NCI-H1694 treated with DMSO at 0.1 percent for 48 hours (cell line): ENCODE measurements at places on chromosomes 3 and 15.
A peak's percentile ranks its signal among the peaks of the same experiment; 100 is the strongest.

DNA sequence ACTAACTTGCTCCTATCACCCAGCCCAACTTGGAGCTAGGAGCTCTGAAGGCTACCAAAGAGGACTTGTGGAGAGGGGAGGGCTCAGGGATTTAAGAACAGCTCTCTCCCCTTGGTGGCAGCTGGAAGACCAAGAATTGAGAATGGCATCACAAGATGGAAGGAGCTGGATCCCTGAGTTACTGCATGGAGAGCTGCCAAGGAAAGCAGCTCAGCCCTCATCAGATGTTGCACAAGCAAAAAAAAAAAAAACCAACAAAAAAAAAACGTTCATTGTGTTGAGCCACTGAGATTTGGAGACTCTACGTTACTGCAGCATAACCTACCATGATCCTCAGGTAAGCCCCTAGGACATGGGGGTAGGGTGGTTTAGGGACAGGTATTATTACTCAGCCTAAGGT lies 41.0 kb downstream of the ITGB5 start:
- DNase-seq: no peak

DNA sequence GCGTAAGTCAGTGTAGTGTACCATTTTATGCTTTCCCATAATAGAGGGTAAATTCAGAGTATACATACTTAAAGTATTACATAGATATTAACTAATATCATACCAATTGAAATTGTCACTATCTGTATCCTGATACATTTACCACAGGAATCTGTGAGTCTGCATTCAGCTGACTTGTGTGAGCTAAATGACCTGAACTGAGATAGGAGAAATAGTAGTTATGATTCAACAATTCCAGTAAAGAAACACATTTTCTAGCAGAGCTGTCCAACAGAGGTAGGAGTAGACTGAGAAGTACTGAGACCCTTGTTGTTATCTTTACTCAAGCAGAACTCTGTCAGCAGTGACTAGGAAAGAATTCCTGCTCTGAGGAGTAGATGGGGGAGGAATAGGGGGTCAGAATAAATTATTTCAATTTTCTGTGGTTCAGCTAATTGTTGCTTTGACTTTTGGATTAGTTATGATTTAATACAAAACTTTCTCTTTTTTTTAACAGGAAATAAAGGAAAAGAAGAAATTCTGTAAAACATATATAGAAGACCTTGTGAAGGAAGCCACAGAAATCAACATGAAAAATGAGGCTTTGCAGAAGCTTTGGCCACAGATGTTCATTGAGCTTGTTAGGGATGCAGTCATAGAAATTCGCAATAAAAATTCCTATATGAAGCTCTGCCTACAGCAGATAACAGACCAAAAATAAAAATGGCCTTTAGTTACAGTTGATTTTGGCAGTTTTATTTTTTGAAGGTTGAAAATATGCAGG lies 66.2 kb upstream of the THSD4 start:
- no peak for DNase-seq

DNA sequence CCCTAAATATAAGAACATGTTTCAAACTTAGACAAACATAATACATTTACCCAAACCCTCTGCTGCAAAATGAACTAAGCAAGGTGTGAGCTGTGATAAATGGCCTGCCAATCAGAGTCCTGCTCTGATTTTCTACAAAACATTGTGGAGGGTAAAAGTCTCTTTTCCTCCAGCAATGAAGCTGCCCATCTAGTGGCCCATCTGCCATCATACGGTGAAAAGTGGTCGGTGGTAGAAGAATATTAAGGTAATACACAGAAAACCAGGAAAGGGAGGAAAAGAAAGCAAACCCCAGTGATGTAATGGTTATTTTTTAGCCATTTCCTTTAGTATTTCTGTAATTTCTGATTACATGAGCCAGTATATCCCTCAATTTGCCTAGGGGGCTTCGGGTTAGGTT lies 838.1 kb downstream of the TBL1XR1 start:
- no peak for DNase-seq

- no peak for DNase-seq
Measured at GRCh38 chr3:37700466-37701248, 161.0 kb upstream of the CTDSPL start.

DNA sequence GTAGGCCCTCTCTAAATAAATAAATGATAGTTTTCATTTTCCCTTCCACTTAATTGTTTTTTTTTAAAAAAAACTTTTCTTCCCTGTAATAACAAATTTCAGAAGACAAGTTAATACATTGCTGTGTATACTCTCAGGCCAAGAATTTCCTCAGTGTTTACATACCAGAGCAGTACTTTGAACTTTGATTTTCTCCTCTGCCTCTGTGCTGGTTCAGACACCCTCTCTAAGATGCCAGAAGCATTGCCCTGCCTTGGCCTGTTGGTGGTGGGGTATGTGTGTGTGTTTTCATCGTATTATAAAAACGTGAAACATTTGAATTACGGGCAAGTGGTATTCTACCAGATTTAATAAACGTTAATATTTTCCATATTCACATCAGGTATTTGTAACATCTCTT lies 70.1 kb downstream of the SMAD3 start:
- DNase-seq: no peak

DNA sequence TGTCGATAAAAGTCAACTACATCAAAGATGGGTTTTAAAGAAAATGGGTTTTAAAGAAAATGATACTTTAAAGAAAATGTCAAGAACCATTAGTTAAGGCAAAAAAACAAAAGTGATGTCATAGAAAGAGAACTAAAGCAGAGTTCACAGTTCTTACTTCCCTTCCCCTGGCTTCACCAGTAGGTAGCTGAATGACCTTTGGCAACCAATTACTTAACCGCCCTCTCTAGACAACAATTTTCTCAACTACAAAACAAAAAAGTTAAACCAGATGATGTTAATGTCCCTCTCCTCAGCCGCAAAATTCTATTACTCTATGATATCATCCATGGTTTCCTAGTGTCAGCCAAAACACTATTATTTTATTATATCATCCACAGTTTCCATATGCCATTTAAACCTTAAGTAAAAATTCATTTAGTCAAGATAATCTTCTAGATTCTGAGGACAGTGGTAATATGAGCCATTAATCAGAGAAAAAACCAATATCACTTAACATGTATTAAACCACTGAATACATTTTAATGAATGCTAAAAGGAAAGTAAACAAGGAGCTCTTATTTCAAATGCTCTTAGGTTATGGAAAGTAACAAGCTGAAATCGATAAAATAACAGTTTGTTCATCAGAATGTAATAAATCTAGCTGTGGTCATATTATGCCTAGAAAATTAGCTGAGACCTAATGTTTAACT lies 13.1 kb downstream of the RYK start:
- DNase-seq: no peak

DNA sequence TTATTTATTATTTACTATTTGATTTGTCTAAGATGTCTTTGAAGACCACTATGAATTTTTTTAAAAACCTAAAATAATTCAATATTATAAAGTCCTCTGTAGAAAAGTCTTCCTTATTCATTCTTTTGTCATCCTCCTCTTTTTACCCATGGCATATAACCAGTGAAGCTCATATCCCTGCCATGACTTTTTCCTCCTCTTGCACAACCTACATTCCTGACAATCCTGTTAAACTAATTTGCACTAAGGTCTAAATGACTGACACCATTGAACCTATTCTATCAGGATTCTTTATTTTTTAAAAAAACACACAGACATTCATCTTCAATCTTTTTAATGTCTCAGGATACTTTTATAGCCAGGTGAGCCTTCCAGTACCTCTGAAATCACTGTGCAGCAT lies 159.9 kb upstream of the SLC2A2 start:
- no peak for DNase-seq

- DNase-seq: no peak
Measured at GRCh38 chr15:98169551-98169950, 209.0 kb downstream of the ARRDC4 start.

DNA sequence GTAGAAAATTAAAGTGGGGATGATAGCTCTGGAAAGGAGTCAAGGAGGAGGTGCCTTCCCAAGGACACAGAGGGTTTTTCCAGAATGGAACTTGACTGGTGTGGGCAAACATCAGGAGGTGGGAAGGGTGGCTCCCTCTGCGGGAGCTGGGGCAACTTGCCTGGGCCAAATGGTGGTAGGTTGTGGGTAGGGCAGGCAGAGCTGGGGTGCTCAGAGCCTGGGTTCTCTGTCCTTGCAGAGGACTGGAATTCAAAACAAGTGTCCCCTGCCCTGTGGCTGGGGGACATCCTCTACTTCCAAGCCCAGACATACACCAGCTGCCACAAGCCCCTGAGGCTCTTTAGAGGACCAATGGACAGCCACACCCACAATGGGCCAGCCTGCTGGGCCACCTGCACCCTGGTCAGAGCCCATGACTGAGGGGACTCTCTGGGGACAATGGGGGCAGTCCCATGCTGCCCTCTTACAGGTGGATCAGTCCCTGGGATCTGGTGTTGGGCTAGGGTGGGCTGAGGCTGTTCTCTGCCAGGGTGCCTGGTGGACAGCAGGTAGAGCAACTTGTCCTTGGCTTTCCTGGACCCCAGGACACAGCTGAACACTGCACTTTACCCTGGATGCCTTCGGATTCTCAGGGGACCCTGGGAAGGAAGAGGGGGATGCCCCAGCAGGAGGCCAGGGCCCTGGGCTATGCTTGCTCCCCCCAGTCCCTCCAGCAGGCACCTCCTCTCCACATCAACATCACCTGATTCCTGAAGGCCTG lies 38.6 kb upstream of the CSPG4 start:
- DNase-seq: no peak

- DNase-seq: no peak
Measured at GRCh38 chr3:21435871-21436270, 315.1 kb downstream of the ZNF385D start.

DNA sequence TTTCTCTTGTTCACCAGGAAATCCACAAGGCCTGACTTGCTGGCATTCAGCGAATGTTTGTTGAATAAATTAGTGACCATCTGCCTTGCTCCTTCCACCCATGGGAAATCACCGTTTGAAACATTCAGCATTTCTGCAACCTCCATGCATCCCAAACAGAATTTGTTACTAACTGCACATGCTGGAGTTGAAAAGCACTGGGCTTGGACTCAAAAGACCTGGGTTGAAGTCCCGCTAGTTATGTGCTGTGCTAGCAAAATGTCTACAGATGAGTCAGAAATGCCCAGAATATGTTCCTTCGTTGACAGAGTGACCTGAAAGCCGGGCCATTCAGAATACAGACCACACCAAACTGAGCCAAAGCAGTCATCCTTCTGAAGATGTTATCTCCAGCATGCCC lies 144.6 kb downstream of the ALDH1A2 start:
- DNase-seq: no peak

- no peak for DNase-seq
Measured at GRCh38 chr15:89058876-89059405, 29.3 kb upstream of the ABHD2 start.

DNA sequence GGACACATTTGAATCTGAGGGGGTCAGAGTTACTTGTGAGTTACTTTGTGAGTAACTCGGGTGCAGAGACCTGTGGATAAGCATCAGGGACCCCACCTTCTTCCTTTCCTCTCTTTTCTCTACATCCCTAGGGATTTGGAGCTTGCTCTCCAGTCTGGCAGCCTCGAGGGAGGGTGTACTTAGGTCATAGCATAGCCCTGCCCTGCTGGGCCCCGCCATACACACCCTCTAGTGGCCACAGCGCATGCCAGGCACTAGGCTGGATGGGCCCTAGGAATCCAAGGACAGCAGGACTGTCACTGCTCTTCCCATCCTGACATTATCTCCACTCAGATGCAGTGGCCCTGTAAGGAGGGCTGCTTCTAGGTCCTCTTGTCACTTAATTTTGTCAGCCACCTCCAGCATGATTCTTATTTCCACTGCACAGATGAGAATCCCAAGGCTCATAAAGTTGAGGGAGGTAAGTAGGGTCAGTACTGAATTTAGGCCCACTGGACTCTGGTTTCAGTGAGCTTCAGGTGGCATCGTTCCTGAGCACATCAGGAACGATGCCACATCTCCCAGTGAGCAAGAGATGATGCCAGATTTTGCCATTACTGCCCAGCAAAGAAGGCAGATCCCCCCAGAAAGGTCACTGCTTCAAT lies 3.6 kb upstream of the SMAD6 start:
- peak; percentile 5 for DNase-seq

- peak; percentile 2 for DNase-seq
Measured at GRCh38 chr3:48614044-48614443, 4.6 kb upstream of the UQCRC1 start.

DNA sequence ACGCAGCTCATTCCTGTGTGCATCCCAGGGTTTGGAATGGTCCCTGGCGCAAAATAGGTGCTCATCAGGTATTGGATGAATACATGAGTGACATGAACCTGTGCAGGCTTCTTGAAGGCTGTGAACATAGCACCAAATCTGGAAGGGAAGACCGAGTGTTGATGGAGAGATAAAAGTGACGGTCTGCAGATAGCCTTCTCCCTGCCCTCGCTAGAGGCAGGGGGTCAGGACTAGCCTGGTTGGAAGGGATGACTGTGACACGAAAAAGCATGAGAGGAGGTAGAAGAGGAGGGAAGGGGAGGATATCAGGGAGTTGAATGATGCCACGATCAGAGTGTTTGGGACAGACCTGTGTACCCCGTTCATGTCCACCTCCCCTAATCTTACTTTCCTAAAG lies 267.1 kb downstream of the XXYLT1 start:
- DNase-seq: no peak

DNA sequence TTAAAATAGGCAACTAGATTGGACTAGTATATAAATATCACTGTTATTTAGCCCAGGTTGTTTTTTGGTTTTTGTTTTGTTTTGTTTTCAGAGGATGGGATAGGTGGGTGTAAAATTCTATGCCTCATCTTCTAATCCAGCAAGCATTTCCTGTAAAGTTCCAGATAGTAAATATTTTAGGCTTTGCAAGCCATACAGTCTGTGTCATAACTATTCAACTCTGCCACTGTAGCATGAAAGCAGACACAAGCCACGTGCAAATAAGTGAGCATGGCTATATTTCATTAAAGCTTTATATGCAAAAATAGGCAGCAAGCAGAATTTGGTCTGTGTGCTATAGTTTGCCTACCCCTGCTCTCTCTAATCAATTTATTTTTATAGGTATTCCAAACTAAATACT lies 657.3 kb upstream of the TGFBR2 start:
- no peak for DNase-seq

- no peak for DNase-seq
Measured at GRCh38 chr3:153595186-153595815, 433.3 kb downstream of the RAP2B start.

GRCh38 chr3:64022451-64023186 lies 675 bp downstream of the PSMD6 start:
- no peak for DNase-seq

DNA sequence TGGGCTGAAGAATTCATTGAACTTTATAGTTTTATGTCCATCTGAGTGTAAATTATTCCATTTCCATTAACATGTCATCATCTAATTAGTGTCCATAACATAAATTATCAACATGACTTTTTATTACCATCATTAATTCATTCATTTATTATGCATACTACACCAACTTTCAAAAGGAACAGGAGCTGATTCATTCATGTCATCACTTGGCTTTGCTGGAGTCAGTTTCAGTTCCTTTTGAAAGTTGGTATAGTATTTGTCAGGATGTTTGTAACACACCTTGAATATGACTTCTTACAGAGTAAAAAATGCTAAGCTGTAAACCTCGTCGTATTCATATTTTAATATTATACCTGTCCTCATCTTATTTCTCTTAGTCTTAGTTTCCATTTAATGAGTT lies 298.0 kb upstream of the RBMS3 start:
- DNase-seq: no peak

GRCh38 chr3:34782871-34783270 lies 856.5 kb upstream of the ARPP21 start:
- no peak for DNase-seq

- DNase-seq: peak; percentile 12
Measured at GRCh38 chr3:14289590-14290461, 111.2 kb downstream of the LSM3 start.
